Activated T-cell treated with anti-CD3 and anti-CD28 coated beads, Interleukin-2, amount 50 U/mL, for 72 hours (primary cell): ENCODE measurements at places on chromosomes 13 and 19. TPM values are rescaled to one million over a fixed set of nuclear protein-coding genes. Genes with fewer than 3 reads are reported as not detected.

DNA sequence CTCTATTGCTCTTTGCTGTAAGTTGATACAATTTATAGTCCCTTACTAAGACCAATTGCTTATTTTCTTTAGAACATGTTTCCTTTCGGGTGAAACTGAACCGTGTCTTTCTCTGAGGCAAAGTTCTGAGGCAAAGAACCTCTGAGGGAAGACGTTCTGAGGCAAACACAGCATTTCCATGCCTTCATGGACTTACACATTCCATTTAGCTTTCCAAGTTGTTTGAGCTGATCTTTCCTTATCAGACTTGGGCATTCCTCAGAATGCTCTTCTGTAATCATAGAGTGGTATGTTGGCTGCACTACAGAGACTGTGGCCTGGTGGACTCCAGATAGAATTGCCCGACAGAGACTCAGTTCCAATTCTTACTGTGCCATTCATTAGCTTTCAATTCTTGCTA, 579.1 kb downstream of the KCTD12 start:
- peaks cover 5% of the 10 kb centered on the region for H3K27me3 ChIP-seq
- no peak for DNase-seq
- no peaks in the 10 kb centered on the region for H3K36me3 ChIP-seq
- H3K27ac ChIP-seq, result no peak overlapping the region
- H3K4me1 ChIP-seq, result no peaks in the 10 kb centered on the region

SLC5A5 gene
- total RNA-seq, result 3.3 TPM

- peak; percentile 91 for DNase-seq
- peak overlapping the region; percentile 84 for H3K4me3 ChIP-seq
- H3K27me3 ChIP-seq, result no peaks in the 10 kb centered on the region
- H3K4me1 ChIP-seq, result peaks cover 25% of the 10 kb centered on the region
Observed at GRCh38 chr19:36604656-36605100, 435 bp upstream of the ZNF382 start.

GPR4 gene
- not detected for total RNA-seq

OR7D4 gene
- total RNA-seq, result not detected

ZNF99 gene
- total RNA-seq, result not detected

DNA sequence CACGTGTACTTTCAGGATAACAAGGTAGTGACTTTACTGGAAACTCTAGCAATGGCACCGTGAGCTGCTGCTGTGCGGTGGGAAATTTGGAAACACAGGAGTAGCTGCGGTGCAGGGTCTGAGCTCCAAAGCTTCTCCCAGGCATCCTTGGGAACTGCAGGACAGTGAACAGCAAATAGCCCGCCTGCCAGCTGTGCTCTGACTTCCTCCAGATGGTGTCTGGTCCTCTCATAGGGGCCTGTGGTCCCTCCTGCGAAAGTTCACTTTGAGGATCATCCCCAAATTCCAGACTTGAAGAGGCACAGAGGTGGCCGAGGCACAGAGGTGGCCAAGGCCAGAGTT, 287.3 kb upstream of the MAB21L1 start:
- no peak for DNase-seq
- no peaks in the 10 kb centered on the region for H3K4me1 ChIP-seq
- H3K27me3 ChIP-seq, result no peaks in the 10 kb centered on the region
- no peak overlapping the region for H3K4me3 ChIP-seq
- peaks cover 1% of the 10 kb centered on the region for H3K36me3 ChIP-seq

- no peak overlapping the region for H3K4me3 ChIP-seq
- no peak overlapping the region for H3K27ac ChIP-seq
- H3K27me3 ChIP-seq, result no peaks in the 10 kb centered on the region
- no peaks in the 10 kb centered on the region for H3K4me1 ChIP-seq
Observed at GRCh38 chr13:30235216-30235615, 72.1 kb downstream of the KATNAL1 start.

GRCh38 chr13:80778297-80778696, 437.4 kb upstream of the SPRY2 start:
- H3K27me3 ChIP-seq, result no peaks in the 10 kb centered on the region
- no peak overlapping the region for H3K4me3 ChIP-seq
- no peaks in the 10 kb centered on the region for H3K36me3 ChIP-seq
- no peaks in the 10 kb centered on the region for H3K4me1 ChIP-seq

- H3K4me1 ChIP-seq, result peaks cover 46% of the 10 kb centered on the region
- H3K36me3 ChIP-seq, result peaks cover 33% of the 10 kb centered on the region
- DNase-seq, result no peak
- H3K27ac ChIP-seq, result peak overlapping the region; percentile 13
- H3K27me3 ChIP-seq, result no peaks in the 10 kb centered on the region
Observed at GRCh38 chr19:8460516-8461298, 15.9 kb downstream of the HNRNPM start.

DNA sequence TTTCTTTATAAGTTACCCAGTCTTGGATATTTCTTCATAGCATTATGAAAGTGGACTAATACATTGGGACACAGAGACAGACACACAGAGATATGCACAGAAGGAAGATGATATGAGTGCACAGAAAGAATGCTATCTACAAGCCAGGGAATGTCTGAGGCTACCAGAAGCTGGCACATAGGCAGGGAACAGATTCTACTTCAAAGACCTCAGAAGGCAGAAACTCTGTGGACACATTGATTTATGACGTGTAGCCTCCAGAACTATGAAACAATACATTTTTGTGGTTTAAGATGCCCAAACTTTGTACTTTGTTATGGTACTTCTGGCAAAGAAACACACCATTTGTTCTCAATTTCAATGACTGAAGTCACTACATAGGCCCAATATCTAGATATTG, 556.7 kb downstream of the PCDH9 start:
- no peaks in the 10 kb centered on the region for H3K27me3 ChIP-seq
- no peaks in the 10 kb centered on the region for H3K4me1 ChIP-seq
- no peak overlapping the region for H3K4me3 ChIP-seq
- no peak overlapping the region for H3K27ac ChIP-seq

DNA sequence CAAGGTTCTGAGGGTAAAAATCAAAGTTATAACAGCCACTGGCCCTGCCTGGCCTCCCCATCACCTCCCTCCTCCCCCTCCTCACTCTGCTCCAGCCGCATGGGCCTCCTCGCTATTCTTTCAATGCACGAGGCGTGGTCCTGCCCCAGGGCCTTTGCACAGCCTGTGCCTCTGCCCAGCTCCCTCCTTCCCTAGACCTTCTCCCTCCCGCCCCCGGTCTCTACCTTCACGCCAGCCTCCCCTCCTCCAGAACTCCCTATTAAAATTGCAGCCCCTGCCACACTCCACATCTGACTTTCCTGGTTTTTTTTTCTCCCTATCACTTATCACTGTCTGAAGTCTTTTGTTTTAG, 3.3 kb downstream of the RAX2 start:
- no peak overlapping the region for H3K27ac ChIP-seq
- DNase-seq, result no peak
- H3K27me3 ChIP-seq, result no peaks in the 10 kb centered on the region

GRCh38 chr13:48505012-48505411, 27.9 kb downstream of the RCBTB2 start:
- peaks cover 7% of the 10 kb centered on the region for H3K27me3 ChIP-seq
- no peaks in the 10 kb centered on the region for H3K36me3 ChIP-seq
- H3K27ac ChIP-seq, result peak overlapping the region; percentile 89

- DNase-seq, result no peak
- H3K27me3 ChIP-seq, result no peaks in the 10 kb centered on the region
- H3K36me3 ChIP-seq, result no peaks in the 10 kb centered on the region
- H3K4me1 ChIP-seq, result no peaks in the 10 kb centered on the region
- H3K27ac ChIP-seq, result no peak overlapping the region
Observed at GRCh38 chr13:105466376-105466775, 1069.1 kb downstream of the EFNB2 start.

DNA sequence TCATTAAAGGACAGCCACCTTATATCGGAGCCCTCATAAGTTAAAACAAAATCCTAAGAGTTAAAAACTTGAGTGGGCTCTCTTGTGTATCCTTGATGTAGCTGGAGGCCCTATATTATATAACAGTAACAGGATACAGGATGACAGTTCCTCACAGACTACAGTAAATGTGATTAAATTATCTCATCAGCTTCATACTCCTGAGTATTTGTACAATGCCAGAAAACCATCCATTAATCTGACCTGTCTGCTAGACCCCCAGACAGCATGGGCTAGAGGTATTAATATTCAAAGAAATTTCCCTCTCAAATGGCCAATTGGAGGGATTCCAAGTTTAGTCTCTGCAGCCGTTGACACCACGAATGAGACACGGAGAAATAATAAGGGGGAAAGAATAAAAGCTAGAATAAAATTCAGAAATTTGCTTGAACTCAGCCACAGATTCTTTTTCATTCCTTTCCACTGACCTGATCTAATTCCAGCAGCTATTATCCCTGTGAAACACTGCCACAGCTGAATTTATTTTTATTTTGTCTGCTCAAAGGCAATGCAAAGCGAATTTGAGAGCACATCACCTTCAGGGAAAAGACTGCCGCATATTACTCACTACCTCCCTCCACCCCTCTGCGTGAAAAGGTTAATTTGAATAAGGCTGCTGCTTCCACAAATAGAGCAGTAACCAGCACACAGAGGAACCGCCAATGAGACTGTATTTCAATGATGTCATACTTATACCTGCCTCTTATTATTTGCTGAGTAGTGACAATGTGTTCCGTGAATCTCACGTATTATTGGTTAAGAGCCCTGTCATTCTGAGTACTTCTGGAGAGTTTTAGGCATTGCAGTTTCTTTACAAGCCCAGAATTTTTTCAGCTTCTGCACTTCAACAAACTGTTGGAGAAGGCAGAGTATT, 155.9 kb upstream of the KLF12 start:
- H3K27me3 ChIP-seq, result peaks cover 5% of the 10 kb centered on the region
- H3K27ac ChIP-seq, result no peak overlapping the region

TMC4 gene
- 0.24 TPM for total RNA-seq

DNA sequence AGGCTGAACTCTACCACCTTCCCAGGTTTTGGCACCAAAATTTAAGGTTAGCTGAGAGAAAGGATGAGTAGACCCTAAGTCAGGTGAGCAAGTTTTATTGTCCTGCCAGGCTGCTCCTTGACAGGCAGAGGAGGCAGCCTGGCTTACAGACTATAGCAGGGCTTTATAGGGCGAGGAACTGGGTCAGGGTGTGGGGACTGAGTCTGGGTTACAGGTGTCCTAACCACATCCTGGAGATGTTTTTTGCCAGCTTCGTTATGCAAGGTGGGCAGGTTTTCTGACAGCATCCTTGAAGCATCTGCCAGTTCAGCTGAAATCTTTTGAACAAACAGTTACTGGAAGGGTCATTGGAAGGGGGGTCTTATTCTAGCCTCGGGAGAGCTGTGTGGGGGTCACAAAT, 905.7 kb upstream of the SLITRK5 start:
- H3K27me3 ChIP-seq, result no peaks in the 10 kb centered on the region
- no peak for DNase-seq
- no peak overlapping the region for H3K27ac ChIP-seq
- no peaks in the 10 kb centered on the region for H3K4me1 ChIP-seq
- H3K4me3 ChIP-seq, result no peak overlapping the region
- H3K36me3 ChIP-seq, result peaks cover 11% of the 10 kb centered on the region

TUBB4A gene
- 8.7 TPM for total RNA-seq

TGFBR3L gene
- 7.4 TPM for total RNA-seq

NRTN gene
- 3.7 TPM for total RNA-seq

GRCh38 chr19:33627526-33627925, 5.8 kb downstream of the CHST8 start:
- no peak for DNase-seq
- H3K36me3 ChIP-seq, result no peaks in the 10 kb centered on the region
- H3K4me3 ChIP-seq, result no peak overlapping the region

NALCN gene
- not detected for total RNA-seq

DNA sequence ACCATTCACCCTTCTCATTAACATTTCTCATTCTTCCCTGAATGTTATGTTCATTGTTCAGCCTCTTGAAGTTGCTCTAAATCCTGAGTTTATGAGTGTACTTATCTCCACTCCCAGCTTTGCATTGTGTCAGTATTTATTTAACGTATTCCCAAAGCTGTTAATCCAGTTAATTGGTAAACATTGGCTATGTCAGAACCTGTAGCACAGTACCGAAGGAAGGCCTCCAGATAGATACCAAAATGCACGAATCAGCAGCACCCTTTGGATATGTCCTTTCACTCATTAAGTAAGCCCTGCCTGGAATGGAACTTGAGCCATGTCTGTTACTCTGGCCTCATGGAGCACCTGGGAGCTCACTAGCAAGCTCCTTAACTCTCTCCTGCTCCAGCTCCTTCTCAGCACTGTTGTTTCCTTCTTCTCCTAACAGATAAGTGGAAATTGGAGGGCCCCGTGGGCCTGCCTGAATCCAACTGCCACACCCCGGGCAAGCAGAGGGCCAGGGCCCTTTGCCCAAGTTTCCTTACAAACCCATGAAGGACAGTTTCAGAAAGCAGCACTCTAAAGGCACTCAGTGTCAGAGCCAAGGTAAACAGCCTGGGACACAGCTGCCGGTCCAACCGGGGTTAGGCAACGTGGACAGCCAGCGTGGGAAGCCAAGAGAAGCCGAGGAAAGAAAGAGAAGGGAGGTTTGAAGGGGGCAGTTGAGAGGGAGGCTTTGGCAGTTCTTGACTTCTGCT, 155.0 kb upstream of the SERP2 start:
- peaks cover 12% of the 10 kb centered on the region for H3K27me3 ChIP-seq
- no peaks in the 10 kb centered on the region for H3K4me1 ChIP-seq
- no peaks in the 10 kb centered on the region for H3K36me3 ChIP-seq
- no peak overlapping the region for H3K4me3 ChIP-seq
- H3K27ac ChIP-seq, result no peak overlapping the region
- DNase-seq, result no peak

SIGLEC8 gene
- total RNA-seq, result not detected

DNA sequence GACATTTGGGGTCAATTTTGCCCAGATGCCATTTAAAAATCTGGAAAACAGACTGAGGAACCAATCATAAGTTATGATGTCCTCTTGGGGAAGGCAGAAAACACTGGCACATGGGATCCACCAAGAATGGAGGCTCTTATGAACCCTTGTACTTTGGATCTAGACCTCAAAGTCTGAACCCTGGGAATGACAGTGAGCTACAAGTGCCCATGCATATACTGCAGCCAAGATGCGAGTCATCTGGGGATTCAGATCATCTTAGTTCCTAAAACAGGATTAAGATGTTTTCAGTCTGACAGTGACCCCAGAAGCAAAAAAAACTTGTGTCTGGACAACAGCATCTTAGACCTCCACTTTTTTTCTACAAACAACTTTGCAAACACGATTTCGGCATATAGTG, 100.2 kb upstream of the SIAH3 start:
- H3K4me3 ChIP-seq, result no peak overlapping the region
- H3K36me3 ChIP-seq, result peaks cover 4% of the 10 kb centered on the region
- peaks cover 4% of the 10 kb centered on the region for H3K4me1 ChIP-seq
- no peak for DNase-seq
- H3K27ac ChIP-seq, result no peak overlapping the region
- H3K27me3 ChIP-seq, result no peaks in the 10 kb centered on the region

GRCh38 chr13:31962731-31963370, 68.7 kb upstream of the FRY start:
- no peak overlapping the region for H3K4me3 ChIP-seq
- H3K4me1 ChIP-seq, result peaks cover 5% of the 10 kb centered on the region
- H3K27me3 ChIP-seq, result peaks cover 28% of the 10 kb centered on the region
- DNase-seq, result no peak

DNA sequence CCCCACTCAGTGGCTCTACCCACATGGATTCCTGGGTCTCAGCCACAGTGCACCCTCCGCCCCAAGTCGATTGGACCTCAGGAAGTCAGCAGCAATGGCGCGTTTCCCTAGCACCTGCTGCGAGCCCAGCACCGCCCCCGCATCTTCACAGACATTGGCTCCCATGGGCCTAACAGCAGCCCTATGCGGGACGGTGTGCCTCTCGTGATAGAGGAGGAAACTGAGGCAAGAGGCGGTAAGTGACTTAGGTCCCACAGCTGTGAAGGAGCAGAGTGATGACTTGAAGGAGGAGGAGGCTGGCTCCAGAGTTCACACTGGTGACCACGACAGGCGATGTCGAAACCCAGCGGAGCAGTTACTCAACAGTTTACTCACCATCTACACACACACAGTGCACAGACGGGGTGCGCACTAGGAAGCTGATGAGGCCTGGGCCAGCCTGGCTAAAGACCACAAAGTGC, 104.5 kb upstream of the SOX1 start:
- no peaks in the 10 kb centered on the region for H3K27me3 ChIP-seq
- DNase-seq, result no peak
- H3K27ac ChIP-seq, result no peak overlapping the region
- H3K4me1 ChIP-seq, result no peaks in the 10 kb centered on the region
- H3K4me3 ChIP-seq, result no peak overlapping the region
- H3K36me3 ChIP-seq, result no peaks in the 10 kb centered on the region
